ENCODE measurements at places on chromosomes 3 and 15.

GRCh38 chr15:37031198-37031597 lies 69.2 kb downstream of the MEIS2 start:
- DNase-seq = no peak

DNA sequence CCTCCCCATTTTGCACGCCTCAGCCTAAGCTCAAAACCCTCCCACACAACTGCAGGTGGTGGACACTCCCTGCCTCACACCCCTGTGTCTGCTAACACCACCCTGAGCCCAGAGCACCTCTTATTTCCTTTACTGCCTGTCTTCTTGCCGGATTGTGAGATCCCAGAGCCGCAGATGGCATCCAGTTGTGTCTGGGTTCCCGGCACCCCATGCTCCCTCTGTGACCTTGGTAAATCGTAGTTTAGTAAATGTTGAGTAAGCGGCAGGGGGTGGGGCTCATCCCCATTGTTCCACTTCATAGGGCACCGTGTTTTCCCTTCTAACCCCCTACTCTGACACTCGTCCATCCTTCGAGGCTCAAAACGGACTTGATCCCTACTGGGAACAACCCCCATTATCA lies 14.9 kb downstream of the SPINT1 start:
- DNase-seq = no peak

DNA sequence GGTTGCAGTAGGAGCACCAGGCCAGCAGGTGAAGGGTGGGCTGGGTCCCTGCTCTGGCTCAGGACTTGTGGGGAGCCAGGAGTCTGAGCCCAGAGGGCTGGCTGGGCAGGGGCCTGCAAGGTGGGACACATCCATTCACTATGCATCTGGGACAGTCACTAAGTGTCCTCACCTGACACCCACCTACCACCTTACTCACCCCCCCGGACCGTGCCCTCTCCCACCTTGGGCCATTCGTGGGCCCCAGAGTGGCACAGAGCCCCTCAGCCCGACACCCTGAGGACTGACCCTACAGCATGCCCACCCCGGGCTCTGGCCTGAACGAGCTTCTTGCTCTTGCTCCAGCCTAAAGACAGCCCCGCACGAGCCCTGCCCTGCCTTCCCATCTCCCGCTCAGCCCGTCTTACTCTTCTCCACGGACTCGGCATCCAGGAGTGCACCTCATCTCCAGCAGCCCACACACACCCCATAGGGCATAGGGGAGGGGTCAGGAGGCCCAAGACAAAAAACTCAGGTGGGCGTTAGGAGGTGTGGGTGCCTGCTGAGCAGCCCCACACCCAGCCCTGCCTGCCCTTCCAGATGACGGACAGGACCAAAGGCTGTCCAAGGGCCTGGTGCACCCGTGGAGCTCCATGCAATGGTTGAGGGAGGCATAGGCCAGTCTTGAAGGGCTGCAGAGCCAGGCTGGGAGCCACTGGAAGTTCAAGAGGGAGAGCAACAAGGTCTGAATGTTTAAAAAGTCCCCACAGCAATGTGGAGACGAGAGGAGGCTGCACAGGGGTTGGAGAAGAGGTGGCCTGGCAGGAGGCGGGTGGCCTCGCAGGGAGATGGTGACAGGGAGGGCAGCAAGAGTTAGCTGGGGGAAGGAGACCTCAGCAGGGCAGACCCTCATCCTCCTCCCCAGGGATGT lies 27.0 kb downstream of the PTH1R start:
- no peak for DNase-seq

- DNase-seq = no peak
These were observed 17.4 kb upstream of the NPTN start for GRCh38 chr15:73650416-73651126.

GRCh38 chr15:91268510-91268909 lies 168.5 kb downstream of the SV2B start:
- no peak for DNase-seq

DNA sequence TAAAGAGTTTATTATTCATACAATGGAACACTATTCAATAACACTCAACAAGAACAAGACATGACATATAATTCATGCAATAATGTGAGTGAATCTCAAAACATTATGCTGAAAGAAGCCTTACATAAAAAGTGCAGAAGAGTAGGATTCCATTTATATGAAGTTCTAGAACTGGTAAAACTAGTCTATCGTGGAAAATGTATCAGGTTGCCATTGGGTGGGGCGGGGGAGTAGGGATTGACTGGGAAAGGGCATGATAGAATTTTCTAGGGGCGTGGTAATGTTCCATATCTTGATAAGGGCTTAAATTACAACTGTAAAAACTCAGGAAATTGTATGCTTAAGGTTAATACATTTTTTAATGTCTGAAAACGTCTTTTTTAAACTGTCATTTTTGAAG lies 247.9 kb downstream of the SATB1 start:
- DNase-seq = no peak

- peak; percentile 65 for DNase-seq
These were observed 611 bp downstream of the PIAS1 start for GRCh38 chr15:68054628-68055223.

DNA sequence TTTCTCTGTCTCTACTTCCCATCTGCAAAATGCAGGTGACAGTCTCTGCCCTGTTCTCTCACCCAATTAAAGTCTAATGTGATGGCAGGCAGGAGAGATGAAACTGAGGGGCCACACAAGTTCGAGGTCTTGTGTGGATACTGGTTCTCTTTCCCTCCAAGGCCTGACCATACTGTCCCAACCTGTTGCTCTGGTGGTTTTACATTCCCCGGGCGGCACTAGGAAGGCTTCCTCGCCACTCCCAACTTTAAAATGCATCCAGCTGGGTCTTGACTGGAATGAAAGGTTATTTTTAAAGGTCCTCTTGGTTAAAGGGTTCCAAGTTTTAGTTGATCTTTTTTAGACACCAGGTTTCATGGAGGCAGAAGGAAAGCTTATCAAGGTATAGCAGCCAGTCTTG lies 37.2 kb downstream of the WHAMM start:
- DNase-seq = no peak

DNA sequence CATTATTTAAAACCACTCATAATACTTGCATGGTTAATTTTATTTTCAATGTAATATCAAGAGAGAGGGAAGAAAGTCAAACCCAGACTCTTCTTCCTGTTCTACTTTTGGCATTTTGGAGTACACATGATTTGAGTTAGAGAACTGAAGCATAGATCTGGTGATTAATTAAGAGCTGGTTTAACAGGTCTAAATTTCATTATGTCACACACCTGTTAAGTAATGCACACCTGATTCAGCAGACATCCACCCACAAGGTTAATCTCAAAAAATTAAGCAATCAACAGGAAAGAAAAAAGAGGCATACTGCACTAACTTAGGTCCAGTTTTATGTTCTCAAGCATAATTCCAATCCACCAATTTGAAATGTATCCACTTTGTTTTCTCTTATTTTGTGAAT lies 101.1 kb upstream of the ICE2 start:
- no peak for DNase-seq

DNA sequence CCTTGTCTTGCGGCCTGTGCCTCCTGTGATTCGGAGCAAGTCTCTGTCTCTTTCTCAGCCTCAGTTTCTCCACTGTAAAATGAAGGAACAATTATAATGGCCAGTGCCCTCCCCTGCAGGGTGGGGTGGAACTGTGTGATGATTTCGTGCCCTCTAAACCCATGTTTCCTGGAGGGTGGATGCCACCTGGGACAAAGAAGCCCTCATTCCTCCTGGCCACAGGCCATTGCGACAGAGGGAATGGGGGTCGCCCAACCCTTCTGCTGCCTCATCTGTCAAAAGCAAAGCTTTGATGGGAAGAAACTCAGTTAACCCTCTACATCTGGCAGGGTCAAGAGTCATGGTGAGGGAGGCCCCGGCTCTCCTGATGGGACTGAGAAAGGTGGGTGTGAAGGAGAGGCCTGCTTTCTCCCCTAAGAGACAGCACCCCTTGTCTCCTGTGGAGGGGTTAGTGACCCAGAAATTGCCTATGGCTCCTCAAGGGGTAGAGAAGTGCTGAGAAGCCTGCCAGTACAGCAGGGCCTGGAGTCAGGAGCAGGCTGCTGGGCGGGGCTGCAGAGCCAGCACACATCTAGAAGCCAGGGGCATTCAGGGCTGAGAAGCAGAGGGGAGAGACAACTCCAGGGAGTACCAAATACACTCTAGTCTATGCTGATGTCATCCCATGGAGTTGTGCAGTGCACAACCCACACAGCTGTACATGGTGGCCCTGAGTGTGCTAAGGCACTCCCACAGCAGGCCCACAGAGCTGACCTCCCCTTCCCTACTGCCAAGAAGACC lies 61.0 kb downstream of the PLXNA1 start:
- no peak for DNase-seq

- no peak for DNase-seq
These were observed 68.9 kb downstream of the FOXP1 start for GRCh38 chr3:71514621-71515020.

GRCh38 chr3:155859859-155860258 lies 5.6 kb upstream of the SLC33A1 start:
- no peak for DNase-seq

- DNase-seq = no peak
These were observed 687.4 kb downstream of the EDEM1 start for GRCh38 chr3:5874931-5875341.
